ENCODE measurements at places on chromosomes 12 and 14.

GRCh38 chr14:61255968-61256367 is 25.2 kb downstream of the TMEM30B start:
- H3K36me3 ChIP-seq, result no peaks in the 10 kb centered on the region
- H3K27ac ChIP-seq, result no peak overlapping the region
- no peak overlapping the region for H3K4me3 ChIP-seq
- DNase-seq, result no peak
- no peaks in the 10 kb centered on the region for H3K4me1 ChIP-seq

GRCh38 chr14:98819132-98819866 is 452.7 kb downstream of the BCL11B start:
- H3K36me3 ChIP-seq, result no peaks in the 10 kb centered on the region
- peak overlapping the region; percentile 69 for H3K27ac ChIP-seq
- no peak overlapping the region for H3K4me3 ChIP-seq
- H3K4me1 ChIP-seq, result peaks cover 8% of the 10 kb centered on the region

DNA sequence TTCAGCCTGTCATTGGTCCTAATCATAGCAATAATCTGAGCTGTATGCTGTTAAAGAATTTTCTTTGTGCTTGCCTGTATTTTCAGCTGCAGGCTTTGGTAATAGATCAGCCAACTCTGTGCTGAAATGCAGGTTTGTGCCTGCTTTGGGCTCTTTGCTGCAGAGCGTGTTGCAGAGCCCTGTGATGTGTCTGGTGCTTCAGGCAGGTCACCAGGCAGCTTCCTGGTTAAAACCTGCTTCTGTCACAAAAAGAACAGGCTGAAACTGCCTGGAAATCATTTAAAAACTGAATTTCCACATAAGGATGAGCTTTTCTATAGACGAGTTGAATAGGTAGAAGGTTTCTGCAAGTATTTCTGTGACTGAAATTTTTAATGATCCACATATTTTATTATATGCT is 3.1 kb downstream of the DIP2B start:
- no peak overlapping the region for H3K4me3 ChIP-seq
- no peaks in the 10 kb centered on the region for H3K27me3 ChIP-seq
- no peak overlapping the region for H3K27ac ChIP-seq
- no peaks in the 10 kb centered on the region for H3K4me1 ChIP-seq
- H3K36me3 ChIP-seq, result no peaks in the 10 kb centered on the region

DNA sequence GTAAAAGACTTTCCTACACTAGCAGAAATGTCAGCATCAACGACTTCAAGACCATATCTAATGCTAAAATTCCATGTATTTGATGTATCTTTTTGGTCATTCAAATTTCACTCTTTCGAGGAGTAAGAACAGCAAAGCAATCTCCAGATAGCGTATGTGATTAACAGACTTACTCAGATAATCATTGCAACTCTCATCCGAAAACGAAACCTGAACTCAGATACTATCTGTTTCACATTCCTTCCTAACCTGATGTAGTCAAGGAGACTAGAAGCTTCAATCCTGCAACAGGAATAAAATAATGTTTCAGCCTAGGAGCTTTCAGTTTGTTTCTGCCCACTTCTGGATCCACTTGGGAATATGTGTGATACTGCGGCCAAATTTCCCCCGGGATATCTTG is 286.3 kb downstream of the NUAK1 start:
- H3K27me3 ChIP-seq, result no peaks in the 10 kb centered on the region
- DNase-seq, result peak; percentile 26
- no peak overlapping the region for H3K4me3 ChIP-seq
- H3K36me3 ChIP-seq, result no peaks in the 10 kb centered on the region
- H3K27ac ChIP-seq, result no peak overlapping the region

GRCh38 chr14:23512156-23512555 is 39.4 kb downstream of the ZFHX2 start:
- no peak overlapping the region for H3K4me3 ChIP-seq
- H3K4me1 ChIP-seq, result no peaks in the 10 kb centered on the region
- H3K27ac ChIP-seq, result no peak overlapping the region
- no peaks in the 10 kb centered on the region for H3K36me3 ChIP-seq
- no peaks in the 10 kb centered on the region for H3K27me3 ChIP-seq

GRCh38 chr14:39268393-39268792 is 34.7 kb downstream of the MIA2 start:
- H3K36me3 ChIP-seq, result no peaks in the 10 kb centered on the region
- no peak overlapping the region for H3K27ac ChIP-seq
- no peak overlapping the region for H3K4me3 ChIP-seq

DNA sequence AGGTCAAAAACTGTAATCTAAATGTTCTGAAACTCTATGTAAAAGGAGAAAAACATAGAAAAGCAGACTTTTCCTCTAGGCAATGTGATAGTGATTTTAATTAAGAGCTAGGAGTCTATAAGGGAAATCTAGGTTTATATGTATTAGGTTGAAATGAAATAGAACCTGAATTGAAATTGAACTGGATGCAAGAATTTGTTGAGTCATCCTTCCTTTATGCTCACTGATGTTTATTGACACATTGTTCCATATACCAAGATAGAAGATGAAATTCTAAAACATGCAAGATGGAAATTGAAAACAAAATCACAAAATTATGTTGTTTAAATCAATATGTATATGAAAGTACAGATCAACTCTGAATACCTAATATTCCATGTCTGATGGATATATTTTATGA is 170.4 kb upstream of the FLRT2 start:
- no peaks in the 10 kb centered on the region for H3K27me3 ChIP-seq
- DNase-seq, result no peak
- no peaks in the 10 kb centered on the region for H3K4me1 ChIP-seq
- no peaks in the 10 kb centered on the region for H3K36me3 ChIP-seq
- H3K4me3 ChIP-seq, result no peak overlapping the region

DNA sequence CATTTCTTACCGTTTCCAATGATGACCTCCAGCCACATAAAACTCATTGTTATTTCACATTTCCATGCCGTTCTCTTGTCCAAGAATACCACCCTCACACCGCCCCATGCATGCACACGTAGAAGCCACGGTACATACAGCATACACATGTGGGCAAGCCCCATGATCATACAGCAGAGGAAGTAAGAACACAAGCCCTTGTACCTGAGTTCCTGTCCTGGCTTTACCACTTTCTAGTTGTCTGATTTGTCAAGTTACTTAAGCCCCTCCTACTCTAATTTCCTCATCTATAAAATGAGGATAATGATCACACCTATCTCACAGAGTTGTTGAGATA is 59.9 kb downstream of the DUSP16 start:
- H3K36me3 ChIP-seq, result no peaks in the 10 kb centered on the region
- no peaks in the 10 kb centered on the region for H3K27me3 ChIP-seq
- peaks cover 9% of the 10 kb centered on the region for H3K4me1 ChIP-seq
- no peak overlapping the region for H3K4me3 ChIP-seq

- H3K4me3 ChIP-seq, result no peak overlapping the region
- no peaks in the 10 kb centered on the region for H3K4me1 ChIP-seq
- H3K36me3 ChIP-seq, result no peaks in the 10 kb centered on the region
- no peaks in the 10 kb centered on the region for H3K27me3 ChIP-seq
- H3K27ac ChIP-seq, result no peak overlapping the region
- DNase-seq, result peak; percentile 77
These were observed 146.5 kb downstream of the CFAP54 start for GRCh38 chr12:96635844-96636243.

GRCh38 chr14:77031759-77032490 is 3.4 kb upstream of the IRF2BPL start:
- peak overlapping the region; percentile 83 for H3K27ac ChIP-seq
- H3K4me1 ChIP-seq, result peaks cover 8% of the 10 kb centered on the region
- DNase-seq, result no peak
- no peaks in the 10 kb centered on the region for H3K36me3 ChIP-seq

DNA sequence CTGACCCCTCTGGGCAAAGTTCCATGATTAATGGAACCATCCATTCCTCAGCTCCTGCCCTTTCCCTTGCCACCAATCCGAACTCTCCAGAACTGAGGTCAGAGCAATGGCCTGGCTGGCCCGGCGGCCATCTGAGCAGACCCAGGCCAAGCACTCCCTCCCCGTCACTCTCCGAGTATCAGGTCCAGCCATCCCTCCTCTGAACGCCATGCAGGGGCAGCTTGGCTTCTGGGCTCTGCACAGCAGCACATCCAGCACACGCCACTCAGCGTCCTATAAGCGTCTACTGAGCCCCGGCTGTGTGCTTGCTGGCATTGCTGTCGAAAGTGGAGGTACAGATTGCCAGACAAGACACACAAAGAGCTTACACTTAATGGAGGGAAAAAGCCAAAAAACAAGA is 34.3 kb upstream of the VWF start:
- no peak for DNase-seq
- H3K36me3 ChIP-seq, result no peaks in the 10 kb centered on the region
- H3K27ac ChIP-seq, result no peak overlapping the region

GRCh38 chr12:115078990-115079389 is 395.0 kb upstream of the TBX3 start:
- H3K27ac ChIP-seq, result no peak overlapping the region
- no peaks in the 10 kb centered on the region for H3K36me3 ChIP-seq
- DNase-seq, result no peak
- H3K4me3 ChIP-seq, result no peak overlapping the region
- H3K27me3 ChIP-seq, result no peaks in the 10 kb centered on the region
- H3K4me1 ChIP-seq, result no peaks in the 10 kb centered on the region

DNA sequence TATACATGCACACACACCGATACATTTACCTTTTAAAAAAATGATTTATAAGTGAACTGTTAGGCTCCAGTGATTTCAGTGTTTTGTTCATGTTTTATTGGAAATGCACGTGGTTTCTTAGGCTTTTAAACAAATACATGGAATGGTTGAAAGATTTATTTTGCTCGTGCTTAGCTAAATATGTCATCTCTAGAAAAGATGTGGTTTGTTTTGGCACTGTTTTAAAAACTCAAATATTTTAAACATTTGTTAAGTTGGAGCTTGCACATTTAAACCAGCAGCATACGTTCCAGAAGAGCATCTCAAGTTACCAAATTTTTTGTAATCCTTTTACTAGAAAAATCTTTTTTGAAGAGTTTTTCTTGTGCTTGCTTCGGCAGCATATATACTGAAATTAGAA is 44.5 kb downstream of the FOXA1 start:
- H3K27ac ChIP-seq, result no peak overlapping the region
- H3K36me3 ChIP-seq, result no peaks in the 10 kb centered on the region
- no peak for DNase-seq
- H3K27me3 ChIP-seq, result no peaks in the 10 kb centered on the region

GRCh38 chr14:53330441-53330840 is 177.3 kb upstream of the DDHD1 start:
- H3K27ac ChIP-seq, result no peak overlapping the region
- peaks cover 2% of the 10 kb centered on the region for H3K4me1 ChIP-seq
- no peaks in the 10 kb centered on the region for H3K36me3 ChIP-seq
- no peaks in the 10 kb centered on the region for H3K27me3 ChIP-seq

GRCh38 chr14:26163761-26164160 is 434.1 kb downstream of the NOVA1 start:
- H3K36me3 ChIP-seq, result no peaks in the 10 kb centered on the region
- H3K4me3 ChIP-seq, result no peak overlapping the region
- H3K27ac ChIP-seq, result no peak overlapping the region

- no peak for DNase-seq
- H3K27ac ChIP-seq, result no peak overlapping the region
- H3K4me1 ChIP-seq, result no peaks in the 10 kb centered on the region
- no peaks in the 10 kb centered on the region for H3K27me3 ChIP-seq
- peaks cover 7% of the 10 kb centered on the region for H3K36me3 ChIP-seq
These were observed 60.0 kb downstream of the AACS start for GRCh38 chr12:125125271-125125670.

DNA sequence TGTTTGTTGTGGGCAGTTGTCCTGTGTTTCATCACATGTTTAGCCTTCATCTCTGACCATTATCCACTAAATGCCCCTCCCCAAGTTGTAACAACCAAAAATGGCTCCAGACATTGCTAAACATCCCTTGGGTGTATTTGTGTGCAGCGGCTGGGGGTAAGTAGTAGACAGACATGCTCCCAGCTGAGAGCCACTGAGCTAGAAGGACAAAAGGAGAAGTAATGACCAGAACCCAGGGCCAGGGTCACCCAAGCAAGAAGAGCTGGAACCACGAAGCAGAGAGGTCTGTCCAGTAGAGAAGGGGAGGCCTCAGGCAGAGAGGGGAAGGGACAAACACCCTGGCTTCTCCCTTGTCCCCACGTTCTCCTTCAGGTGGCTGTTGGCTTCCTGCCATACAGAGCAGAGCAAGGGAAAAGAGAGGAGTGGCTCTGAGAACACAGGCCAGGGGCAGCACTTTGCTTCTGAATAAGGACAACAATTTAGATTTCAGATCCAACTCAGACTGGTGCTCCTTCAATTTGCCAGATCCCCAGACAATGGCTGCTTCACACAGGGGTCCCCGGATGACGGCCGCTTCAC is 55.2 kb downstream of the NDUFA12 start:
- DNase-seq, result no peak
- H3K27me3 ChIP-seq, result no peaks in the 10 kb centered on the region
- peaks cover 2% of the 10 kb centered on the region for H3K4me1 ChIP-seq
- no peak overlapping the region for H3K4me3 ChIP-seq

GRCh38 chr12:65168681-65169319 is 583 bp upstream of the LEMD3 start:
- H3K27me3 ChIP-seq, result no peaks in the 10 kb centered on the region
- DNase-seq, result no peak
- no peak overlapping the region for H3K27ac ChIP-seq
- no peaks in the 10 kb centered on the region for H3K36me3 ChIP-seq

DNA sequence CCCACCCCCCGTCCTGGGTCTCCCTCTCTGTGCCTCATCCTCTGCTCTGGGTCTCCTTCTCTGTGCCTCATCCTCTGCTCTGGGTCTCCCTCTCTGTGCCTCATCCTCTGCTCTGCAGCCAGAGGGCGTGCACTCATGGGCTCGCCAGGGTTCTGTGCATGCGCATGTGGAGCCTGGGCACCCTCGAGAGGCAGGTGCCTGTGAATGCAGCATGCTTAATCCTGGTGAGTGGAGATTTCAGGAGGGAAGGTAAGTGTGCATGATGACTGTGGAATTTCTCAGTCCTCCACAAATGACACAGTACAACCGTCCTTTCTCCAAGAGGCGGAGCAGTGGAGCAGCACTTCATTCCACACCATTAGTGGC is 65.2 kb downstream of the EP400 start:
- no peak for DNase-seq
- no peak overlapping the region for H3K27ac ChIP-seq
- peaks cover 20% of the 10 kb centered on the region for H3K36me3 ChIP-seq
- no peak overlapping the region for H3K4me3 ChIP-seq

DNA sequence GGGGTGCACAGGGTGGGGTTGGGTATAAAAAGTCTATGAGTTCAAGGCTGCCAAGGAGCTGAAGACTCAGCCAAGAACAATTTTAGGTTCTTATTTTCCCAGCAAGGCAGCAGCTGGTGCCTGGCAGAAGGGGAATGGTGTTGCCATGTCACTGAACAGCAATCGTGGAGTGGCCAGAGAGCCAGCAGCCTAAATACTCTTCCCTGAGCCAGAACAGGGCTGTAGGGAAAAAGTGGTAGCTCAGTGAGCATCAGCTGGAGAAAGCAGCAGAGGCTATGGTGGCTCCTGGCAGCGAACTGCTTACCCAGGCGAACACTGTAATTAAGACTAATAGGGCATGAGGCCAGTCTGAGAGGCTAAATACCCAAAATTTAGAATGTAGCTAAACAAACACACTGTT is 334.9 kb downstream of the RMST start:
- H3K27me3 ChIP-seq, result no peaks in the 10 kb centered on the region
- H3K36me3 ChIP-seq, result no peaks in the 10 kb centered on the region
- DNase-seq, result no peak
- no peak overlapping the region for H3K4me3 ChIP-seq
- no peaks in the 10 kb centered on the region for H3K4me1 ChIP-seq
